Naive thymus-derived CD8-positive, alpha-beta T cell (primary cell): ENCODE measurements at places on chromosomes 5 and 9. TPM values are rescaled to one million over a fixed set of nuclear protein-coding genes. Genes with fewer than 3 reads are reported as not detected.

DNA sequence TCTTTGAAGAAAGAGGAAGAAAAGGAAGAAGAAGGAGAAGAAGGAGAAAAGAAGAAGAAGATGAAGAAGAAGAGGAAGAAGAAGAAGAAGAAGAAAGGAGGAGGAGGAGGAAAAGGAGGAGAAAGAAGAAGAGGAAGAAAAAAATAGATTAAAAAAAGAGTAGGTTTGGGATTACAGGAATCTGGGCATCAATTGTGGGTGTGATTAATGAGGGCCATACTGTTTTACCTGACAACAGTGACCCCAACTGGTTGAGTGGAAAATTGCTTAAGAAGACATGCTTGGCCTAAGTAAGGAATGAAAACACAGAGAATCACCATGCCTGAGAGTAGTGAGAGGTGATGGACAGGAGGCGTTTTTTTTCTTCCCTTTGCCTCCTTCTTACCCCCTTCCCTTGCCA lies 114.6 kb downstream of the FAM170A start:
- no peaks in the 10 kb centered on the region for H3K4me1 ChIP-seq
- no peaks in the 10 kb centered on the region for H3K36me3 ChIP-seq
- DNase-seq, result no peak
- H3K27me3 ChIP-seq, result peaks cover 2% of the 10 kb centered on the region
- H3K27ac ChIP-seq, result no peak overlapping the region

ITGA1 gene
- 4.6 TPM for total RNA-seq

LRSAM1 gene
- total RNA-seq, result 24.2 TPM

ARSI gene
- total RNA-seq, result not detected

BRINP1 gene
- not detected for total RNA-seq

TAS2R1 gene
- not detected for total RNA-seq

- no peak overlapping the region for H3K27ac ChIP-seq
- DNase-seq, result no peak
- H3K36me3 ChIP-seq, result no peaks in the 10 kb centered on the region
- H3K4me1 ChIP-seq, result no peaks in the 10 kb centered on the region
- peaks cover 30% of the 10 kb centered on the region for H3K27me3 ChIP-seq
These were observed 66.9 kb downstream of the TMEM252 start for GRCh38 chr9:68473790-68474189.
